ENCODE measurements at places on chromosomes 3 and 15.

DNA sequence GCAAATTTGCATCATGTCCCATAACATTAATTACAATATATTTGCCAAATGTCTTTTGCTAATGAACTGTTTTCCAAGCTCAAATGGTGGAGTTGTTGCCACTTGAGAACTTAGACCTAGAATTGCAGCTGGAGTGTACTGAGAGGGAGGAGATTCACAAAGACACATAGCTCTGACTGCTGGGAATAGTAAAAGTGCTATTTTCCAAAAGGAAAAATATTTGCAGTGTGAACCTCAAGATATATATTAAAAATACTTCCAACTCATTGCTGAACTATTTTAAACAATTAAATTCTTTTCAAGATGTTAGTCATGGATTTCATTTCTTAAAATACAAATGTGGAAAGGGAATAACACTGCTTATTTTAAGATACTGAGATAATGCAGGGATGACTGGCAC is 666.8 kb upstream of the ARPP21 start:
- peak; percentile 63 for DNase-seq

GRCh38 chr3:134535186-134535970 is 49.5 kb downstream of the CEP63 start:
- DNase-seq = no peak

DNA sequence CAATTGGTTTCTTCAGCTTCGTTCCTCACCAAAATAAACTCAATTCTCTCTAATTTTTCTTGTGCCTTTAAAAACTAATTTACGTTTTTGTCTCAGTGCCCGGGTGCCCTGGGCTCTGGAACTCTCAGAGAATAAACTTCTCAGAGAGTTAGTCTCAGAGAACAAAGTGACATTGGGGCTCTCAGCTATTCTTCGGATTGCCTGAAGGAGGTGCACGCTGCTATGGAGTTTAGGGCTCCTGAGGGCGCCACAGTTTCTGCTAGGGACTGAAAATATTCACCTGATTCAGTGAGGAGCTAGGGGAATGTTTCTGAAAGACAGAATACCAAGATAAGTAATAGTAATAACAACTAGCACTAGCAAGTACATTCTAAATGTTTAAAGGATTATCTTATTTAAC is 22.7 kb downstream of the ZIC4 start:
- no peak for DNase-seq

- DNase-seq = peak; percentile 58
Measured at GRCh38 chr3:15359677-15360397, 27.5 kb upstream of the SH3BP5 start.

DNA sequence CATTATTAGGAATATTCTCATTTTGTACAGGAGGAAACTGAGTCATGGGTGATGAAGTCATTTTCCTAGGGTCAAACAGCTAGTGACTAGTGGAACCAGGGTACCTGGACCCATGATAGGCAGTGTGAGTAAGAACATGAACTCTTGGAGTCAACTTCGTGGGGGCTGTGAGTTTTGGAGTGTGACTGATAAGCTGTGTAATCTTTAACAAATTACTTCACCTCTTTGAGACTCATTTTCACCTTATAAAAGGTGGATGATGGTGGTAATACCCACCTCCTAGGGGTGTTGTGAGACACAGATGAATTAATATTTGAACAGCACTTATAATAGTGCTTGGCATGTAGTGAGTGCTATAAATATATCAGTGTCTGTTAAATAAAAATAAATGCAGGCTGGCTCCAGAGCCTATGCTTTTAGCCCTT is 9.1 kb downstream of the SEMA6D start:
- DNase-seq = no peak

- peak; percentile 62 for DNase-seq
Measured at GRCh38 chr3:157475921-157476414, 27.2 kb downstream of the VEPH1 start.

DNA sequence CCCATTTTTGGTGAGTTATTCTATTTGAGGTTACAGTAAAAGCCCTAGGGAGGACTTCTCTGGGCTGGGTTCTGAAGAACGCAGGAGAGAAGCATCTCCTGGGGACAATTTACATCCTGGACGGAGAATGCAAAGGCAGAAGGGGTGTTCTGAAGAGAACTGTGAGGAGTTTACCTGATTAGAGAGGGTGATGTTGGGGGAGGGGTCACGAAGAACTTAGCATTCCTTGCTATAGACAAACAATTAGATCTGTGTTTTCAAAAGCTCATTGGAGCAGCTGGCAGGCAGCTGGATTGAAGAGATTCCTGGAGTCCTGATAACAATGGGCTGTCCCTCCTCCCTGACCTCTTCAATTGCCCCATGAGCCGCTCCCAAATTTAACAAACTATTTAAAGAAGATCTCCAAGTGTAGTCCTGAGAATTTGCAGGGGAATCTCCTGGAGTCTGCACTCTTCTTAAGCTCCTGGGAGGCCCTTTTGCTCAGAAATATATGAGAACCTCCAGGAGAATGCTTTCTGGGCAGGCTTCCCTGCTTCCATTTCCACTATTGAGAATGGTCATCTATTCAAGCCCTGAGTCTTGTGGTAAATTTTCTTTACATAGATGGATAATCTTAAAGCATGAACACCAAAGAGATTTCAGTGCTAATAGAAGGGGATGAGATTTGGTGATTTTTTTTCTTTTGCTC is 55.3 kb downstream of the ARHGAP31 start:
- DNase-seq = no peak

All from fibroblast of skin of back (primary cell).